ENCODE measurements at places on chromosomes 3 and 15. TPM values are rescaled to one million over a fixed set of nuclear protein-coding genes. Genes with fewer than 3 reads are reported as not detected.

THRB gene
- 65.6 TPM for total RNA-seq

DNA sequence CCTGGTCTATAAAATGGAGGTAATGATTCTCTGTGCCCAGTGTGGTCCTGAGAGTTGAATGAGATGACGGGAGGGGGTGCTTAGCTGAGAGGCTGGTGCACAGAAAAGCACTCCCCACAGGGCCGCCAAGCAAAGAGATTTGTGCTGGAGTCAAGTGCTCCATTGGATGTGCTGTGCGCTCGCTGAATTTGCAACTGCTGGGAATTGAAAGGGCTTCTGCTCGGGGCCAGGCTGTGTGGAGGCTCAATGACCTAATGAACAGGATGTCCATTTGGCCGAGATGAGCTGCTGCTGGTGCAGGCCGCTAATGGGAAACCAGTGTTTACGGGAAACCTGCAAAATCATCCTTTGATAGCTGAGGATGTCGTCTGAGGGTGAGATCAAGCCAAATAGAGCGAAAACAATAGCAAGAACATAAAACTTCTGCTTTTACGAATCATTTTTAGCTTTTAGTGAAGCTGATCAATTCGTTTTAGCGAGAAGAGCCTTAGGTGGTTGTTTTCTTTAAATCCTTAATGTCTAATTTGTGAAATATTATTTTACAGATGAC is 211.7 kb downstream of the GABRG3 start:
- DNase-seq: no peak

- no peak for DNase-seq
Measured at GRCh38 chr3:39415983-39416382, 9.5 kb downstream of the RPSA start.

DNA sequence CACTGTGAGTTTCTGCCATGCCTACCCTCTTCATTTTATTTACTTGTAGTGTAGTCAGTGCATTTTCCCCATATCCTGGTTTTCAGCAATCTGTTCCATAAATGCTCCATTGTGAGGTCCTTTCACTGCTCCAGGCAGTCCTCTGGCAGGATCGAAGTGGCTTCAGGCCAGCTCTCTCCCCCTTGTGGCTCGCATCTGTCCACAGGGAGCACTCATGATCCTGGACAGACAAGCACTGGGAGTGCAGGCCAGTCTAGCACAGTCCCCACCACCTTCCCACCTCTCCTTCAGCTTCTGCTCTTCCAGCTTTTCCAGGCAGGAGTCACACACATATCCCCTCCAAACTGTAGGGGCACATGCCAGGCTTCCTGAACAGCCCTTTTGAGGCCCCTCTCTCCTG is 173.6 kb downstream of the PPM1L start:
- DNase-seq: no peak

GRCh38 chr3:144511346-144511745 is 539.7 kb downstream of the DIPK2A start:
- DNase-seq: no peak
